ENCODE measurements at places on chromosomes 5 and 9.
A peak's percentile ranks its signal among the peaks of the same experiment; 100 is the strongest.

GRCh38 chr9:94528886-94529285 is 26.0 kb upstream of the PCAT7 start:
- no peak for DNase-seq

DNA sequence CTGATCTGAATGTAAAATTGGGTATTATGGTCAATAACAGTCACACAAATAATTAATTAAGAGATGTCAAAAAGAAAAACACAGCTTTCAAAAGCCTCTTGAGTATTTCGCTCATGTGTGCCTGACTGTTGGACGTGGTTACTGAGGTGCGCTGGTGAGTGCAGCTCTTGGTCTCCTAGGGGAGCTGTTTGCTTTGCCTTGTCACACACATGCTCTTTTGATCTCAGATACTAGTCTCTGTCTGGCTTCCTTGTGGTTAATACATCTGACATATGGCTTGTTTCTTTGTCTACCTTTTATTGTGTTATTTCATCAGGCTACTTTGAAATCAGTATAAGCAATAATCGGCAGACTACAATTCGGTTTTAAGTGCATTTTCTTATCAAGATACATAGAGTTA is 51.5 kb downstream of the PCSK1 start:
- peak; percentile 30 for DNase-seq

- no peak for DNase-seq
Observed at GRCh38 chr9:133758228-133758627, 20.1 kb upstream of the SARDH start.

DNA sequence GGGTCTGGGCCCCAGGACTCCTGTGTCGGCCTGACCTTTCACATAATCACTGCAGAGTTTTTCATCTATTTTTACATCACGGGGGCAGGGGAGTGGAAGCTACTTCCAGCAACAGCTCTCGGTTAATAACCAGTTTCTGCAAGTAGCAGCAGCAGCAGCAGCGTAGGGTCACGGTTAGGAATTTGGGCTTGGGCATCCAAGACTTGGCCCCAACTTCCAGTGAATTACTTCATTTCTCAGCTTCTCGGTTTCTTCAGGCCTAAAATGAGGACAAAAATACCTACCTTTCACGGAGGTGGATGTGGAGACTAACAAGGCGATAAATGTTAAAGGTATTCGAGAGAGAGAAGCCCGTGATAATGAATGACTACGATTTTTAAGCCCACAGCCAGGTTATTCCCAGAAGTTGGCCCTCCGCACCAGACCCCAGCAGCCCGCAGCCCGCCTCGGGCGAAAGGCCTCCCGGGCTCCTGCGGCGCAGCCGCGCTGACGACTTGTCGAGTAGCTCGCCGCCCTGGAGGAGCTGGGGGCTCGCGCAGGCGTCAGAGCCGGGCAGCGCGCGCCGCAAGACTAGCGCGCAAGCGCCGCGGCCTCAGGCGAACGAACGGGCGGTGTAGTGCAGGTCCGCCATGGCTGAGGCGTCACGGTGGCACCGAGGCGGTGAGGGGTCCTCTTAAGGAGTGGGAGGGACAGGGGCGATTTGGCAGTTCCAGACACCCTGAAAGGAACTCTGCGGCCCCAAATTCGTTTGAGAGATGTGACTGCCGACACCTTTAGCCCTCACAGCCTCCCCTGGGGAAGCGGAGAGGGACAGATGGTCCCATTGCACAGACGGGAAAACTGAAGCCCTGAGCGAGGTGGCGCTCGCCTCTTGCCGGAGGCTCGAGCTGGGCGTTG is at the start of gene PKD2L2:
Gene PKD2L2 (plus strand): TSS at position 595 of the 897 bp plus-strand sequence. CDS start 35 bp downstream, at position 630.
- peak; percentile 85 for DNase-seq

GRCh38 chr5:82820188-82820587 is 257.0 kb downstream of the TMEM167A start:
- no peak for DNase-seq

GRCh38 chr5:1783216-1783554 is 16.5 kb downstream of the MRPL36 start:
- no peak for DNase-seq

GRCh38 chr5:89428624-89429023 is 545.6 kb upstream of the MEF2C start:
- no peak for DNase-seq

GRCh38 chr9:107266624-107267368 is 16.3 kb upstream of the RAD23B start:
- no peak for DNase-seq

DNA sequence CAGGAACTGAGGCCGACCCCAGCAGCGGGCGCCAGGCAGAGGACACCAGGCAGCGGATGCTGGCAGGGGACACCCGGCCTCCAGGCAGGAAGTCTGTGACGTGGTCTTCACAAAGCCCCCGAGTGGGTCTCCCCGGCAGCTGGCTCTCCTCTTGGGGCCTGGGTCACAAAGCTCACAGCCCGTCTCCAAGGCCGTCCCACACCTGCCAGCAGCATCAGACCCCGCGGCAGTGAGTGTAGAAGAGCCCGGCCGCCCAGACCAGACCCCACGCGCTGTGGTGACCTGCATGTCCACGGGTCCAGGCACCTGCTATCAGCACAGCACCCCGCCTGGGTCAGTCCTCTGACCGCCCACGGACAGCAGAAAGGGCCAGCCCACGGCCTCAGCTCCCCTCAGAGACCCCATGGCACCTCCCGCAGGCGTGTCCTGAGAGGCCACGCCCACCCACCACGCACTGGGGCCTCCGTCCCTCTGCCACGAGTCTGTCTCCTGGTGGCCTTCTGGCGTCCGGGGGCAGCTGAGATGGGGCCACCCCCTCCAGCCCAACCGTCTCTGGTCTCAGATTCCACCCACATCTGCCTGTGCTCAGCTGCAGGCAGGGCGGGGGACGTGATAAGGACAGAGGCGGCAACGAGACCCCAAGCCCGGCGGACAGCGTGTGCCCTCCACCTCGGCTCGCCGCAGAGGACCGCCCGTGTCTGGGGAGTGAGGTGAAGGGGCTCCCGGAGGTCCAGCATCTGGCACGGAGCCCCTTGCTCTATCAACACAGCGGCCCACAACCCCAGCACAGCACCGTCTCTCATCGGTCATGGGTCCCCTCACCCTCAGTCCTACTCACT is 34.2 kb downstream of the EXD3 start:
- no peak for DNase-seq

- DNase-seq: no peak
Observed at GRCh38 chr5:139283252-139284166, 10.0 kb upstream of the MATR3 start.

- DNase-seq: no peak
Observed at GRCh38 chr9:92035146-92035545, 80.1 kb downstream of the SPTLC1 start.

GRCh38 chr5:143398053-143398355 is 5.5 kb downstream of the NR3C1 start:
- DNase-seq: no peak

DNA sequence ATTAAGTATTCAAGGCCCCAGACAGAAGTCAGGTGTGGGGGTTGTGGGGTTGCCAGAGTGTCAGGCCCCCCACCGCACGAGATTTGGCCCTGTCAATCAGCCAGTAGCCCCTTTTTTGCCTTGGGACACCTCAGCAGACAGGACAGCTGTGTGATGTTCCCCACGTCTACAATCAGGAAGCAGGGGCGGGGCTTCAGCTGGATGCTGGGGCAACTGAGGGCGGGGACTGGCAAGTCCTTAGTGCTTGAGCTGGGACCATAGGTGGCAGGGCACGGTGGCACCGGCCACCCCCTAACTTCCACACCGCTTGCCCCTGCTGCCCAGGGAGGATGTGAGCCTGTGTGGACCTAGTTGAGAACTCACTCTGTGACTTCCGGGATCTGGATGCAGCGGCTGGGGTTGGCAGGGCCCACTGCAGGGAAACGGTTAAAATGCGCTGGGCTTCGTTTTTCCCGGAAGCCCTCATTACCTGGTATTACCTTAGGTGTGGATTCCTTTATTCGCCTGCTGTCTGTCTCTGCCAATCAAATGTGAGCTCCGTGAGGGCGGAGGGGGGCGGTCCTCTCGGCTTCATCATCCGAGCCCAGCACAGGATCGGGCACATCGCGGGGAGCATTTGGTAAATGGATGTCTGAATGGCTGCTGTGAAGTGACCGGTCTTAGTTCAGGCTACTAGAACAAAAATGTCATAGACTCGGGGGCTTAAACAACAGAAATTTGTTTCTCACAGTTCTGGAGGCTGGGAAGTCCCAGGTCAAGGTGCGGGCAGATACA is 7.5 kb upstream of the GTF3C5 start:
- peak; percentile 41 for DNase-seq

DNA sequence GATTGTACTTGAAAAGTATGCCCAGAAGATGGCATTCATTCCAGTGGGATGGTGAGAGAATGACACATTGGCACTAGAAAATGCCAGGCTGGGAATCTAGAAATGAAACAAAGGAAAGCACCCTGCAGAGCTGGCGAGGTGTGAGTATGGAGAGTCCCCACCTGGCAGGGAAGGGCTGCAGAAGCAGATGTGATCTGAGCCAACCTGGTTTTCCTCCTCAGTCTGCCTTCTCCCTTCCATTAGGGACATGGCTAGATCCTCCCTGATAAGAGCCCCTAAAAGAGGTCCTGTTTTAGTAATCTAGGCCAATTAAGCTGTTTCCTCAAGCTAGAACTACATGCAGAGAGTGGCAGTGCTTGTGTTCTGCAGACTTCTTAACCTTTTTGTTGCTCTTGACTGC is 24.7 kb upstream of the TNFSF15 start:
- no peak for DNase-seq

DNA sequence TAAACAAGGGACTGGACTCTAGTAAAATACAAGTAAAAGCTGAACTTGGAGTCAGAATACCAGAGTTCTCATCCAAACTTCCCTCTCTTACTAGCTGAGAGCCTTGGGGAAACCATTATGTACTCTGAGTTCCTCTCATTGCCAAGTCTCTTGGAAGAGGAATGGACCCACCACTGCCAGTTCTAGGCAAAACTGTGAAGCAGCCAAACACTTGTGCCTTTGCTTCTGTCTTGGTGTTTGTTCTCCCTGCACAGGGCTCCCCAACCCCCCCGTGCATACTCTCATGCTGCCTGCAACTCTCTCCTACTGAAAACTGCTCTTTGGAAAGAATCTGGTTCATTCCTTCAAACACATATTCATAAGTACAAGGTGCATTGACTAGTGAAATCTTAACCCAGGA is 102.6 kb downstream of the PDZD2 start:
- DNase-seq: no peak

DNA sequence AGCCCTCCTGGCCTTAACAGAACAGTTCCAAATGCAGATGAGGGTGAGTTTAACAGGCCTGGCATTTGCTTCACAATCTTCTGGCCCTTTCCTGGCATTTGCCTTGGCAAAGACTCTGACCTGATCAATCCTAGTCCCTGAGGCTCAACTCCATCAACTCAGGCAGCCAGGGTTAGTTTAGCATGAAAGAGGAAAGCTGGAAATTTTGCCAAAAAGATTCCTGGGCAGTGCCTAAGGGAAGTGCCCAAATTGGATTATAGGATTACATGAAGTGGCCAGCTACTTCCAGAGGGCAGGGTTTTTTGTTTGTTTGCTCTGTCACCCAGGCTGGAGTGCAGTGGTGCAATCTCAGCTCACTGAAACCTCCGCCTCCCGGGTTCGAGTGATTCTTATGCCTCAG is 36.8 kb downstream of the PCDHAC2 start:
- DNase-seq: no peak

DNA sequence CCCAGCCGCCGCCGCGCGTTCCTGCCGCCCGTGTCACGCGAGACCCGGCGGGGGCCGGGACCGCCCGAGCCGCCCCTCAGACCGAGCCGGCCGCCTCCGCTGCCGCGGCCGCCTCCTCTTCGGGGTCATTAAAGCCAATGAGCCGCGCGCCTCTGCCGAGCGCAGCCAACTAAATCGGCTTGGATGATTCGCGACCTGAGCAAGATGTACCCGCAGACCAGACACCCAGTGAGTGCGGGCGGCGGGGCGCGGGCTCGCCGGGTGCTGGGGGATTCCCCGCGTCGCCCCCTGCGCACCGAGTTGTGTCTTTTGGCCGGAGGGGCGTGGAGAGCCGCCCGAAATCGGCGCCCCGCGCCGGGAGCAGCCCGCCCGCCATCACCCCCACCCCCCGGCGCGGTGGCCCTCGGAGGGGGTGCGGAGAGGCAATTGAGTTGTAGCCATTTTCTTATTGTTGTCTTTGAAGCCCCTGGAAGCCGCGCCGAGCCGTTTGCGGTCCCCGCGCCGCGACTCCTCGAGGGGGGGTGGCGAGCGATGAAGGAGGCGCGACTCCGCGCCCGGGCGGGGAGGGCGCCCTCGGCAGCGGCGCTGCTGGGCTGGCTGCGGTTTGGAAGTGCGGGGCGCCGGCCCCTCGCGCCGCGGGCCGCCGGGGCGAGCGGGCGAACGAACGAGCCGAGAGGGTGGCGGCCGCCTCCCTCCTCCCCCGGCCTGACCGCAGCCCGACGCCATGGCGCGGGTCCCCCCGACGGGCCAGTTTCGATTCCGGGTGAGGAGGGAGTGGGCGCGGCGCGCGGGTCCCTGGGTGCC is 1.0 kb downstream of the TLE4 start:
- DNase-seq: peak; percentile 43

DNA sequence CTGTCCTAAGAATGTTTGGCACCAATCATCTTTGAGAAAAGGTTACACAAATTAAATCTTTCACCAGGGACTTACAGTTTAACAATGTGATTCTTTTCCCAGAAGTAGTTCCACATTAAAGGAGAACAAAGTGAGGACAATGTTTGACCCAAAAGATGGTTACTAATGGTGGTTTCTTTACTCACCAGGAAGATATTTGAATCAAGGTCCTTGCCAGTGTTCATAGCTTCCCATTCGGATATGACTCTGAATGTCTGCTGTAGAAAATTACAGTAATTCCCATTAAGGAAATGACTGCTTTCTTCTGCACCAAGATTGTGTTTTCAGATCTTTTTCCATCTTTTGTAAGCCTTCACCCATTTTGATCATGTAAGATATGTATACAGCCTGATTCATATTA is 114.6 kb upstream of the ADAMTSL1 start:
- DNase-seq: no peak

DNA sequence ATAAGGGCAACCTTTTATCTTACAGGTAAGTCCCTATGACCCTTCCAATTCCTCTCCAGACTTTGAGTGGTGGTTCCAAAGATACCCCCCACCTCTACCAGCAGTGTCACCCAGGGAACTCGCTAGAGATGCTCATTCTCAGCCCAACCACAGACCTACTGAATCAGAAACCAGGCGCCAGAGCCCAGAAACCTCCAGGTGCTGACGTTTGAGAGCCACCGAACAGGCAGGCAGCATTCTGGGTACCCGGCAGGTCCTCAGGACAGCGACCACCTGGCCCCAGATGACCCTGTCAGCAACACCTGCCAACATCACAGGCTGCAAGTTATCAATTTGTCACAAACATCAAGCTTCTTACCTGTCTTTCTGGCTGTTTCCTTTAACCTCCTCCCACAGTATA is 19.5 kb downstream of the RAPGEF1 start:
- DNase-seq: no peak

GRCh38 chr5:120512791-120513650 is 48.9 kb downstream of the PRR16 start:
- DNase-seq: no peak

All from WERI-Rb-1 (cell line).